Activated naive CD8-positive, alpha-beta T cell treated with anti-CD3 and anti-CD28 coated beads for 36 hours (primary cell): ENCODE measurements at places on chromosomes 11 and 22.

DNA sequence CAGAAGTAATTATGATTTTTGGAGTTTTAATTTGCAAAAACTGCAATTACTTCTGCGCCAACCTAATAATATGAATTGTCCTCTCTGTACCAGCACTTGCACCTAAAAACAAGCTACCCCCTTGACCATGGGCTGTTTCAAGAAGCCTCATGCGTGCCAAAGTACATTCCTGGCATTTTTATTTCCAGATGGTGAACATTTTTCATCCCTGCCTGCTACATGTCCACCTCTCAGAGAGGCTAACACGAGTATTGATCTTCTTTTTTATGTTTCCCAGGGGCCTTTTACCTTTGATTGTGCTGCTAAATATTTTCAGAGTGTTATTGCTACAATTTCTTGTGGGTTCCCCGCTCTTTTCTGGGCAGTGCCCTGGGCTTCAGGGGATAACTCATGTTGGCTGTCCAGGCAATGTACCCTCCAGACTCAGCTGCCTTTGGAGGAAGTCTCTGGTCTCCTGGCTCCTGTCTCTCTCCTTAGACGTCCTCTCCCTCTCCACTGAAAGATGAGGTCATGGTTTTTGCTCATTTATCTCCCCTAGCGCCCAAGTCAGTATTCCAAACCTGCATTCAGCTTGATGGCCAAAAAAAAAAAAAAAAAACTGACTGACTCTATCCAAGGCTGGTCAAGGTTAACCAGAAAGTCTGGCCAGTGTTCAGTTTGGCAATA, 86.2 kb upstream of the ASPHD2 start:
- no peak for DNase-seq
- no peaks in the 10 kb centered on the region for H3K4me1 ChIP-seq
- H3K36me3 ChIP-seq: no peaks in the 10 kb centered on the region
- H3K27ac ChIP-seq: no peak overlapping the region
- peaks cover 34% of the 10 kb centered on the region for H3K27me3 ChIP-seq
- no peak overlapping the region for H3K4me3 ChIP-seq

DNA sequence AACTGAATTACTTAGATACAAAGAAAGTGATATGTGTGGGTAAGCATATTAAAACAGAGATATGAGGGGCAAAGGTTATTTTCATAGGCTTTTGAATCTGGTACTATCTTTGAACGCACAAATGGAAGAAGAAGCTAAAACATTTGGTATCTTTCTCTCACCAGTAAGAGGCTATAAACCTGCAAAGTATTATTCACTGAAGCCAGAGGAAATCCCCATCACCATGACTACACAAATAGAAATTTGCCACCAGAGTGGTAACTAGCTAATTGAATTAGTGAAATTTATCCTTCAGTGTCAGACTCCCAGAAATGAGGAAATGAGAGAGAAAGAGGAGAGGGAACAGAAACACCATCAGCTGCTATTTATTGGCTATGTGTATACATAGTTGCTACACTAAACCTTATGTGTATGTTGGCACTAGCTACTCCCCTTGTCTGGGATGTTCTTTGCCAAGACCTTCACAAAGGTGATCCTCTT, 503.4 kb downstream of the DLG2 start:
- no peak for DNase-seq
- no peaks in the 10 kb centered on the region for H3K27me3 ChIP-seq
- no peak overlapping the region for H3K4me3 ChIP-seq
- no peak overlapping the region for H3K27ac ChIP-seq
- H3K36me3 ChIP-seq: peaks cover 2% of the 10 kb centered on the region

GRCh38 chr22:49953680-49954344, 6.8 kb upstream of the PIM3 start:
- no peak overlapping the region for H3K4me3 ChIP-seq
- peaks cover 1% of the 10 kb centered on the region for H3K4me1 ChIP-seq
- no peaks in the 10 kb centered on the region for H3K36me3 ChIP-seq
- no peak overlapping the region for H3K27ac ChIP-seq
- no peaks in the 10 kb centered on the region for H3K27me3 ChIP-seq
- DNase-seq: no peak

DNA sequence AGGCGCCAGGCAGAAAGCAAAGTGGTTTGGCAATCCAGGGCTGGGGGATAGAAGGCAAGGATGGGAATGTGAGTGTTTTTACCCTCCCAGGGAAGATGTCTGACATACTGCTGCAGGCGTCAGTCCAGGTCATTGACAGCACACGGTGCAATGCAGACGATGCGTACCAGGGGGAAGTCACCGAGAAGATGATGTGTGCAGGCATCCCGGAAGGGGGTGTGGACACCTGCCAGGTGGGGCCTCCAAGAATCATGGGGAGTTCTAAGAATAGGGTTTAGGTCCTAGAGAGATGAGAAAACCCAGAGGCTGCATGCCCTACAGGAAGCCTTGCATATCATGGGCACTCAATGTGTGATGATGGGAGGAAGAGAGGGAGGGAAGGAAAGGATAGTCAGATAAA, 28.3 kb upstream of the SMIM35 start:
- H3K27me3 ChIP-seq: peaks cover 14% of the 10 kb centered on the region
- no peak overlapping the region for H3K27ac ChIP-seq
- no peak for DNase-seq
- peaks cover 31% of the 10 kb centered on the region for H3K4me1 ChIP-seq

- peak overlapping the region; percentile 79 for H3K27ac ChIP-seq
- no peaks in the 10 kb centered on the region for H3K27me3 ChIP-seq
- H3K4me3 ChIP-seq: peak overlapping the region; percentile 76
Measured at GRCh38 chr11:67354075-67355022, 1.0 kb upstream of the POLD4 start.

GRCh38 chr22:41401781-41402648, 20.3 kb downstream of the TEF start:
- no peak overlapping the region for H3K4me3 ChIP-seq
- H3K27me3 ChIP-seq: no peaks in the 10 kb centered on the region
- H3K36me3 ChIP-seq: peaks cover 3% of the 10 kb centered on the region
- no peak overlapping the region for H3K27ac ChIP-seq

DNA sequence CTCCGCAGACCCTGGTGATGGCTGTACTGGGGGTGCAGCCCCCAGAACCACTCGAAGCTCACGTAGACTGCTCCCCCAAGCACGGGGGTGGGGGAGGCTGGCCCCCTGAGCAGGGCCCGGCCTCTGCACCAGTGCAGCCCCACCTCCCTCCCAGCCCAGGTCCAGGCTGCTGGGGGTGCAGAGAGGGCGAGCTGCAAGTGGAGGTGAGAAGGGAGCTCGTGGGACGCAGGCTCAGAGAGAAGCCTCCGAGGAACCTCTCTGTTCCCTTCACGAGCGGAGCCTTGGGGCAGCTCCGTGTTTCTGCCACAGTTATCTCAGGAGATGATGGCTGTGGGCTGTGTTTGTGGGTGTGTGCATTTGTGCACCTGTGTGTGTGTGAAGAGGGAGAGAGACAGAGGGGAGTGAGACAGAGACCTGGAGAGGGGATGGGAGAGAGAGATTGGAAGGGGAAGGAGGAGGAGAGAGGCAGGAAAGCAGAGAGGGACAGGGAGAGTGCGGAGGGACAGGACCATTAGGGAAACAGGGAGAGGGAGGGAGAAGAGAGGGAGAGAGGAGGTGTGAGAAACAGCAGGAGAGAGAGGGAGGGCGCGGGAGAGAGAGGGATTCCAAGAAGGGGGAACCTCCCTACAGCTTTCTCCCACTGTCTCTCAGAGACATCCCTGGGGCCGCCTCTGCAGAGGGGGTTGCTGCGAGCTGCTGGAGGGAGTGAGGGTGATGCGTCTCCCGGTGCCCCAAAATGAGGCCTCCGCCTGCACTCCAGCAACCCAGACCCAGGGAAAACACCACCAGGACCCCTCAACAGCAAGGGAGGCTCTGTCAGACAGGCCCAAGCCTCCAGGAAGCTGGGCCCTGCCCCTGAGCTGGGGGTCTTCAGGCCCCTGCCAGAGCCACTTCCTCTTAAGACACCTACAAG, 1488.6 kb downstream of the BRD1 start:
- no peak for DNase-seq

GRCh38 chr11:90701716-90702115, 478.9 kb upstream of the CHORDC1 start:
- H3K4me1 ChIP-seq: no peaks in the 10 kb centered on the region
- no peaks in the 10 kb centered on the region for H3K27me3 ChIP-seq
- H3K27ac ChIP-seq: no peak overlapping the region
- no peak for DNase-seq
- H3K4me3 ChIP-seq: no peak overlapping the region

DNA sequence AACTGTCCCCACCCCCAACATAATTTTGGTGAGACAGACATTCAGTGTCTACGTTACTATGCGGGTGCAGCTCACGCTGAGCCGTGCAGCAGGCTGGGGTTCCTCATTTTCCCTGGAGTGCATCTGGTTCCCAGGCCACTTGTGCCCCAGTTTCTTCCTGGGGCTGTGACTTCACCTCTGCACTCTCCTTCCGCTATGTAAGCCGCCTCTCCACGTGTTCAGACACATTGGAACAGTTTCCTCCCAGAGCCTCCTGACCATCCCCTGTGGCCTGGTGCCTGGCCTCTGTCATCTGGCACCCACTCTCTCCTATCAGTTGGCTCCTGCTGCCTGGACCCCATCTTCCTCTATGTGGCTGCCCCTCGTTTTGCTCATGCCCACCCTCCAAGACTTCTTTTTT, 46.2 kb upstream of the A4GALT start:
- H3K4me3 ChIP-seq: no peak overlapping the region
- H3K27me3 ChIP-seq: peaks cover 14% of the 10 kb centered on the region
- H3K27ac ChIP-seq: no peak overlapping the region
- DNase-seq: no peak
- no peaks in the 10 kb centered on the region for H3K36me3 ChIP-seq

DNA sequence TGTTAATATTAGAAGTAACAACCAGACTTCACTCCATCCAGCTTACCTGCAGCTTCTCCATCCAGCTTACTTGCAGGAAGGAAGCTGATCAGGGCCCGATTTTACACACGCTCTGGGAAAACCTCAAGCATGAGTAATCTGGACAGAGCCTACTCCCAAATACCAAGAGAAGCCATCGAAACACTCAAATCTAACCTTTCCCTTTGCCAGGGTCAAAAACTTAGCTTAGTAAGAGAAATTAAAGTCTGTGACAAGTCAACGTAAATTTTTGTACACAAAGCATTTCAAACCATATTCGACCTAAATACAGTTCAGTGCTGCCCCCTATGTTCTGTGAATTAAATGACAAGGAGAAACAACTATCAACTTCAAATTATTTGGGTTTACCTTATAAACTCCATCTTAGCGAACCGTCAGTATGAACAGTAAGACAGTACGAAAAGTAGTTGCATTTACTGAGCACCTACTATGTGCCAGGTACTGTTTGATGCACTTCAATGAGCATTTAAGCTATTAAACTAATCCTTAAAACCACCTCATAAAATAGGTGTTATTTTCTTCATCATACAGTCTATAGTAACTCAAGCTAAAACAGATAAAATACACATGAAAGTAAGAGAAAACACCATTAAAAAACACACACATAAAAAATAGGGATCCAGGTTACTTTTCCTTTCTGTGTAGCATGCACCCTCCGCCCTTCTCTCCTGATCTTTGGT, 36.9 kb downstream of the ARFGAP3 start:
- peaks cover 4% of the 10 kb centered on the region for H3K4me1 ChIP-seq
- H3K27me3 ChIP-seq: no peaks in the 10 kb centered on the region
- no peak for DNase-seq
- no peak overlapping the region for H3K4me3 ChIP-seq

- no peaks in the 10 kb centered on the region for H3K27me3 ChIP-seq
- no peak overlapping the region for H3K4me3 ChIP-seq
- DNase-seq: no peak
- peaks cover 7% of the 10 kb centered on the region for H3K4me1 ChIP-seq
Measured at GRCh38 chr22:19062943-19063308, 59.3 kb downstream of the DGCR2 start.

- no peaks in the 10 kb centered on the region for H3K4me1 ChIP-seq
- DNase-seq: no peak
- peaks cover 14% of the 10 kb centered on the region for H3K27me3 ChIP-seq
- H3K27ac ChIP-seq: no peak overlapping the region
- H3K36me3 ChIP-seq: no peaks in the 10 kb centered on the region
Measured at GRCh38 chr11:103534959-103535358, 425.7 kb downstream of the DYNC2H1 start.

- no peaks in the 10 kb centered on the region for H3K4me1 ChIP-seq
- no peak overlapping the region for H3K27ac ChIP-seq
- H3K27me3 ChIP-seq: peaks cover under 1% of the 10 kb centered on the region
- H3K36me3 ChIP-seq: no peaks in the 10 kb centered on the region
- no peak overlapping the region for H3K4me3 ChIP-seq
Measured at GRCh38 chr11:116357784-116358544, 414.8 kb downstream of the BUD13 start.

DNA sequence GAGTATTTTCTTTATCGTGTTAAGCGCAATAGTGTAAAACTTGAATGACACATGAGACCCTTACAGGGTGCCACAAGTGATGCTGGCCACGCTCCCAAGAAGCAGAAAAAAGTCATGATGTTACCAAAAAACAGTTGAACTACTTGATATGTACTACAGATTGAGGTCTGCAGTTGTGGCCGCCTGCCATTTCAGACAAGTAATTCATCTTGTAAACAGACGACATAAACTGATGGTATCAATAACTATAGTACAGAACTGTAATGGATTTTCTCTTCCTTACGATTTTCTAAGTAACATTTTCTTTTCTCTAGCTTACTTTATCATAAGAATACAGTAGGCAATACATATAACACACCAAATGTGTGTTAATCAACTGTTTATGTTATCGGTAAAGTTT, 5.5 kb downstream of the CD59 start:
- H3K27me3 ChIP-seq: peaks cover 4% of the 10 kb centered on the region
- DNase-seq: no peak
- H3K27ac ChIP-seq: no peak overlapping the region
- H3K4me3 ChIP-seq: no peak overlapping the region
- H3K4me1 ChIP-seq: peaks cover 36% of the 10 kb centered on the region
- H3K36me3 ChIP-seq: peaks cover 33% of the 10 kb centered on the region

- DNase-seq: no peak
- peaks cover 2% of the 10 kb centered on the region for H3K36me3 ChIP-seq
- H3K4me3 ChIP-seq: no peak overlapping the region
- no peak overlapping the region for H3K27ac ChIP-seq
- peaks cover 11% of the 10 kb centered on the region for H3K4me1 ChIP-seq
Measured at GRCh38 chr22:47127441-47127871, 365.0 kb downstream of the TBC1D22A start.

DNA sequence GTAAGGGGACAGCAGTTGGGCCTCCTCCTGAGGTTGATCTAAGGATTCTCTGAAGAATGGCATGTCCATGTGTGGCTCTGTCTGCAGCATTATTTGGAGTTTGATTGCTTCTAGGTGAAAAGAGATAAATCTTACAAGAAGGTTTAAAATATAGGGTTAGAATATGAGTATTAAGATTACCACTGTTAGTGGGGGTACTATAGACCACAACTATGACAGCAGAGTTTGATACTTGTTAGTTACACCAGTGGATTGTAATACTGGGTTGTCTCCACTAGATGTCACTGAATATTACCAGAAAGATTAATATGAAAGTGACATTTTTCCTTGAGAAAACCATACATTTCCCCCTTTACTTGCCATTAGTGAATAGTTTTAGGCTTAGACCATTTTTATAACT, 47.9 kb downstream of the ZNF280B start:
- H3K27me3 ChIP-seq: peaks cover 31% of the 10 kb centered on the region
- no peaks in the 10 kb centered on the region for H3K4me1 ChIP-seq
- peaks cover 11% of the 10 kb centered on the region for H3K36me3 ChIP-seq
- no peak overlapping the region for H3K27ac ChIP-seq
